ENCODE measurements at places on chromosomes 6 and 20.

GRCh38 chr6:104591573-104592334 lies 268.0 kb downstream of the HACE1 start:
- no peak for DNase-seq

GRCh38 chr6:139909992-139910391 lies 535.5 kb upstream of the CITED2 start:
- no peak for DNase-seq

- no peak for DNase-seq
Measured at GRCh38 chr6:45724511-45724910, 291.1 kb downstream of the CLIC5 start.

DNA sequence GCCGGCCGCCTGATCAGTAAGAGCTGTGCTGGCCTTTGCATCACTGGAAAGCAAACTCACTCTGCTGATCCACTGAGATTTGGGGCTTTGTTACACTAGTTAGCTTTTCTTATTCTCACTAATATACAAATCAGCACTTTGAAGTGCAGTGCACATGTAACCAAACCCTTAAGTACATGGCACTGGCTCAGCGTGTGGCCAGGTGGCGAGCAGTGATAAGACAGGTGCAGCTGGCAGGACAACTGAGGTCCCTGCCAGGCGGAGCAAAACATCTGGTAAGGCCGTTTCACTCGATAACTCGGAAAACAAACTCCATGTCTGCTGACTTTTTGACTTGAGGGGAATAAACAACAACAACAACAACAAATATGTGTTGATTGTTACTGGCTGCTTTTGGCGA lies 11.0 kb downstream of the GFRA4 start:
- no peak for DNase-seq

- DNase-seq: no peak
Measured at GRCh38 chr6:71454056-71454455, 165.4 kb downstream of the OGFRL1 start.

DNA sequence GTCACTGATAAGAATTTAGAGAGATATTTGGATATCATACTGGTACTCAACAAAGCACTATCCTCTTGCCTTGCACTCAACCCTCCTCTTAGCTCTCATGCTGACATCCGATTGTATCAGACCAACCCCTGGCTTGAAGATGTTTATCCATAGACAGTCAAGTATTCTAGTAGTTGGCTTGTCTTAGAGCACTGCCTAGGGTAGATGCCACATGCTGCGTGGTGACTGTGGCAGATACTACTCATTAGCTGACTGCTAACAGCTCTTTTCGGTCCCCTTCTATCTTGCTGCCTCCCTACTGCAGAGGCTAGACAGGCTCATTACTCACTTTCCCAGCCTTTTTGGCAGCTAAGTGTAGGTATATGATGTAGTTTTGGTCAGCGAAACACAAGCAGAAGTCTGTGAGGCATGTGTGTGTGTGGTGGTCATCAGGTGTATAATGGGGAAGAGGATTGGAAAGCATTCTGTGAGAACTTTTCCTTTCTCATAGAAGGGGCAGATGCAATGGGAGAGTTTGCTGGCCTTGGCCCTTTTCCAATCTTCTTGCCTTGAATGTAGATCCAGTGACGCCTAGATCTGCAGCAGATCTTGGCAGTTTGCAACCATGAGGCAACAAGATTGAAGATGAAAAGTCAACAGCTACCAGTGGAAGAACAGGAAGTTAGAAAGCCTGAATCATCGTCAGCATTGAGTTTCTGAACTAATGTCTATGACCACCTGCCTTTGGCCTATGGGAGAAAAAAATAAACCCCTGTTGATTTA lies 4.4 kb upstream of the IFNGR1 start:
- DNase-seq: no peak

- DNase-seq: no peak
Measured at GRCh38 chr6:24391756-24392405, 10.9 kb upstream of the MRS2 start.

DNA sequence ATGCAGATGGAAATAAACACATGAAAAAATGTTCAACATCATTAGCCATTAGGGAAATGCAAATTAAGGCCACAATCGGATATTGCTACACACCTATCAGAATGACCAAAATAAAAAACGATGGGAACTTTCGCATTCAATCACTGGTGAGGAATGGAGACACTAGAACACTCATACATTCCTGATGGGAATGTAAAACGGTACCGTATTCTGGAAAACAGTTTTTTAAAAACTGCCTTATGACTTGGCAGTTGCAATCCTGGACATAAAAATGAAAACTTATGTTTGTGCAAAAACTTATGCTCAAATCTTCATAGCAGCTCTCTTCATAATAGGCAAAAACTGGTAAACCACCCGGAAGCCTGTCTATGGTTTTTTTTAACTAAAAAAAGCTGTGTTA lies 146.0 kb downstream of the CEBPB start:
- DNase-seq: no peak

DNA sequence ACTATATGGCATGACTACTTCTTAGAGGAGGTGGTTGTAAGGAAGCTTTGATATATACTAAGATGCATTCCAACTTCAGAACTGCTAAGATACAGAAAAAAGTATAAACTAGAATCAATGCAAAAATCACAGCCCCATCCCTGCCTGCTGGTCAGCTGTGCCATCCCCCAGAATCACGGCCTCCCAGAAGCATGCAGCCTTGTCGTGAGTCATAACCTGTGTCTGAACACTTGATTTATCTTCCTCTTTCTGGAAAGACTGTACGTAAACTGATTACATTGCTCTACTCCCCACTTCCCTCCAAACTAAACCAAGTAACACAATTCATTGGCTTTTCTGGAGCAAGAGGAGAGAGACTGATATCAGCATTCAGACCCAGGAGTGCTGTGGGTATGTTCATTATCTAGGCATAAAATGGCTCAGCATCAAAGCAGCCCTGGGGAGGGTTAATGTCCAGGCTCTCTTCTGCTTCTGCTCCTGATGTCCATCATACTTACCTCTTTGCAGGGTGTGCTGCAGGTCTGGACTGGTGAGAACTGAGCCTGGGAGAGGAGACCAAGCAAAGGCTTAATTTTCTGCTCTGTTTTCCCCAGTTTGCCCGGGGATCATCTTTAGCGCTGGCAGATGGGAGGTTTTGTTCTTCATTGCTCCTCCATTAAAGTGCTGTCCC lies 18.4 kb downstream of the SCP2D1 start:
- no peak for DNase-seq

DNA sequence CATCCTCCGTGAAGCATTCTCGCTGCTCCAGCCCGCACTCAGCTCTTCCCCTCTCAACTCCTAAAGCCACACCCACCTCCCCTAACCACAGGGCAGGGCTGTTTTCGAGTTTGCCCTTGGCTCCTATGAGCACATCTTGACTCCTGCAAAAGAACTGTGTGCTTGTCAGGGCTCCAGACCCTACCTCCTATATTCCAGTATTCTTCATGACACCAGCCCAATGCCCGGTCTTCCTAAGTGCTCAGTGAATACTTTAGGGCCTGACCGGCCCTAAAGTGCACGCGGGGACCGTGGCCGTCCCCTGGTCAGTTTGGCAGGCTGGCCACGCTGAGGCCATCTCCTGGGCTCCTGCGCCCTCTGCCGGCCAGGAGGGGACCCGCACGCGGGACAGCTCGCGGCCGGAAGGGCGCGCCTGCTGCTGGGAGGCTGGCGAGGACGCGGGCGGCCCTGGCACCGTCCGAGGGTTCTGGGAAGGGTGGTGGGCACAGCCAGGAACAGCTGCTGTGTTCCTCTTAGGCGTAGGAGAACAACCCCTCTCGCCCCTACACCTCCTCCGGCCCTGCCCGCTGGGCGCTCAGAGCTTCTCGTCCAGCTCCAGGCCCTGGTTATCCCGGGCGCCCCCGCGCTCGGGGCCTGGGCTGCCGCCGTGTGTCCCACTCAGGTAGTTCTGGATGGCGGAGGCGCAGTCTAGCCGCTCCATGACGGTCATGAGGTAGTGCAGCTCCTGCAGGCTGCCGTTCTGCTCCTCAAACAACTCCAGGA lies 11.0 kb downstream of the UNC5CL start:
- DNase-seq: peak; percentile 59

DNA sequence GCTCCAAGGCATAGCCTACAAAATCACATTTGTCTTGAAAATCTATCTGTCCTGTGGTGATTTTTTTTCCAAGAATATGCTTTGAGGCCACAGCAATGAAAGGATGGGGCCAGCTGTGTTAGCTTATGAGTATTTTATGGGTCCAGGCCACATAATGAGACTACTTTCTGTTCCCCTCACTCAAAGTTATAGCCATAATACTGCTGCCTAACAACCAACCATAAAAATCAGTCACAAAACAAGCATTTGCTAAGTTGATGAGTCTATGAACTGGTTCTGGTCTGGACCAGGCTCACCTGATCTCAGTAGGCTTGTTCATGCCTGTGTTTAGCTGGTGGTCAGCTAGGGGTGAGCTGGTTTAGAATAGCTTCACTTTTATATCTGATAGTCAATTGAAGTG lies 192.5 kb upstream of the PLCB4 start:
- DNase-seq: no peak

GRCh38 chr20:6489361-6490171 lies 277.9 kb upstream of the BMP2 start:
- no peak for DNase-seq

DNA sequence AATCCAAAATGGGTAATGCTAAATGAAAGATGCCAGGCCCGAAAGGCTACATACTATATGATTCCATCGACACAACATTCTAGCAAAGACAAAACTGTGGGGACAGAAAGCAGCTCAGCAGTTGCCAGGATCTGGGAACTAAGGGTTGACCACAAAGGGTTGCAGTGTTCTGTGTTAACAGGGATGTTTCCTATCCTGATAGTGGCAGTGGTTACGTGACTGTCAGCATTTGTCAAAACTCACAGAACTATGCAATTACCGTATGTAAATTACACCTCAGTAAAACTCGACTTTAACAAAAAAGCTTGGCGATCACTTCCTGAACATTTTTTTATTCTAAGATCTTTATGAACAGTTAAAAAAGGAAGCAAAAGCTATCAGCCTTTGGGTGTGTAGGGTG lies 83.9 kb downstream of the BANF2 start:
- DNase-seq: no peak

- DNase-seq: no peak
Measured at GRCh38 chr6:5785249-5785648, 221.5 kb downstream of the NRN1 start.

GRCh38 chr6:148521158-148521557 lies 178.5 kb downstream of the SASH1 start:
- no peak for DNase-seq

GRCh38 chr6:45966340-45966739 lies 49.3 kb downstream of the CLIC5 start:
- DNase-seq: no peak

DNA sequence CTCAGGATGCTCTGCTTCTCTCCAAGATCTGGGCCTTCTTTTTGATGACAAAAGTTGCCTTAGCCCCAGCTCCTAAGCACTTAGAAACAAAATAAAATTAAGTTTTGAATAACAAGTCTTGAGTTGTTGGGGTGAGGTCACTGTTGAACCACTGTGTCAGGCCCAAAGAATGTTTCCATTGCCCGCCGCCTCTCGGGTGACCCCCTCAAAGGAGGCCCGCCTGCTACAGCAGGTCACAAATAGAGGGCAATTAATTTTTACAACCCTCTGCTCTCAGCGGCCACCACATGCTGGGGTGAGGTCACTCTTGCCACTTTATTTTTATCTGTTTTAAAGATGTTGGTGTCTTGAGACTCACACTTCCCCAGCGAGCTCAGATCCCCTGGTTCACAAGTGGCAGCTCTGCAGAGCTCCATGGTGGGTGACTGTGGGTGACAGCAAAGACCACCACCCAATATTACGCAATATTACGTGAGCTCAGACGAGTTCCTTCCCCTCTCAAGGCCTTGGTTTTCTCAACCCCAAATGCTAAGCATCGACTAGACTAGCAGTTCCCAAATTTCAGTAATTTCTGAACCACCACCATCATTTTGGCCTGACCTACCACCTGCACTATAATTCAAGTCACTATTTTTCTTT lies 247.7 kb upstream of the PMEPA1 start:
- DNase-seq: no peak

- no peak for DNase-seq
Measured at GRCh38 chr20:611843-612185, 1.7 kb upstream of the TCF15 start.

DNA sequence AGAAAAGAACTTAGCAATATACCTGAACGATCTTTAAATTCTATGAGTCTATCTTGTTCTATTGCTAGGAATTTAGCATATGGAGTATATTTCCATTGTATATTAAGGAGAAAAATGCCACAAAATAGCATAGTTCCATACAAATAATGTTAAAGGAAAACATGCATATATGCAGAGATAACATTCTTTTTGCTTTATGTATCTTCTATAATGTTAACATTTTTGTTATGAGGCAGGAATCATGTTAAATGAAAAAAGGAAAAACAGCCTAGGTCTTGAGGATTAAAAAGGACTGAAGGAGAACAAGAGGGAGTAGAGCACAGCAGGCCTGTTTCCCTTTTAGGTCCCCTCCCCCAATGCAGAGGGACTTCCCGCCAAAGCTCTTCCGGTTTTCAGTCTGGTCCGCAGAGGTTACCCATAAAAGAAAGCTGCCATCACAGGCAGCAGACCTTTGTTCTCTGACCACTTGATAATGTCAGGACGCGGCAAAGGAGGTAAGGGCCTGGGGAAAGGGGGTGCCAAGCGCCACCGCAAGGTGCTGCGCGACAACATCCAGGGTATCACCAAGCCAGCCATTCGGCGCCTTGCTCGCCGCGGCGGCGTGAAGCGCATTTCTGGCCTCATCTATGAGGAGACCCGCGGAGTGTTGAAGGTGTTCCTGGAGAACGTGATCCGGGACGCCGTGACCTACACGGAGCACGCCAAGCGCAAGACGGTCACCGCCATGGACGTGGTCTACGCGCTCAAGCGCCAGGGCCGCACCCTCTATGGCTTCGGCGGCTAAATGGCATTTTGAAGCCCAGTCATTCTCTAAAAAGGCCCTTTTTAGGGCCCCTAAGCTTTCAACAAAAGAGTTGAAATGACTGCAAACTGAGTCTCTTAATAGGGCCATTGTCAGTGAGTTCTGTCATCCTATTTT lies 108.4 kb upstream of the PRSS16 start:
- DNase-seq: peak; percentile 35

DNA sequence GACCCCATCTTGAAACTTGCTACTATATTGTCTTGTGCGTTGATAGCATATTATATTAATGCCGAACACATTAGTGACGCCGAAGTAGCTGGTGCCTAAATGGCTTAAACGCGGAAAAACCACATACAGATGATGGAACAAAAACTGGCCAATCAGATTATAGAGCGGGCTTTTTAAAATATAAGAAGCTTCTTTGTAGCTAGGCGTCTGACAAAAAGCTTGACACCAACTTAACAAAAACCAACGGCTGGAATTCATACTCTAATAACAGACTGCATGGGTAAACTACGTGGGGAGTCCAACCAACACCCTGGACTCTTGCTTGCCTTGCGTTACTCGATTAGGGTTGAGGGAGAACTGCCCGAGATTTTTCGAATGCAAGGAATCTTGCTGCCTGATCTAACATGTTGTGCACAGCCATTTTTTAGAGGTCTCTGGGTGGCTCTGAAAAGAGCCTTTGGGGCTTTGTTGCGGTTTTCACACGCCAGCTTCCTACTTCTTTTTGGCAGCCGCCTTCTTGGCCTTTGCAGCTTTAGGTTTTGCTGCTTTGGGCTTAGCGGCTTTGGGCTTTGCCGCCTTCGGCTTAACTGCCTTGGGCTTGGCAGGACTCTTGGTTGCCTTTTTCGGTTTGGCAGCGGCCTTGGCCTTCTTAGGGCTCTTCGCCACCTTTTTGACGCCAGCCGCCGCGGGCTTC lies 45.7 kb downstream of the OR2B2 start:
- DNase-seq: peak; percentile 18

GRCh38 chr6:9437836-9438235 lies 977.0 kb downstream of the TFAP2A start:
- no peak for DNase-seq
